RWPE2 (cell line): ENCODE measurements at places on chromosomes 4 and X.

DNA sequence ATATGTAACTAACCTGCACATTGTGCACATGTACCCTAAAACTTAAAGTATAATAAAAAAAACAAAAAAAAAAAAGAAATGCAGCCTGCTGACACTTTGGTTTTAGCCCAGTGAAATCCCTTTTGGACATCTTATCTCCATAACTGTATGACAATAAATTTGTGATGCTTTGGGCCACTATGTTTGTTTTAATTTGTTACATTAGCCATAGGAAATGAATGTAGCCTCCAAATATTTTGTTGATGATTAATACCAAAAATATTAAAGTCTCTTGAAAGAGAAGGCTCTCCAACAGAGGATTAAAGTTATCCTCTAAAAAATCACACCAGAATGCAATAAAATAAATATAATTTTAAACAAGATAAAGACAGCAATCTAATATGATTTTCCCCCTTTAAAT is 852.7 kb upstream of the SLIT2 start:
- DNase-seq: no peak

DNA sequence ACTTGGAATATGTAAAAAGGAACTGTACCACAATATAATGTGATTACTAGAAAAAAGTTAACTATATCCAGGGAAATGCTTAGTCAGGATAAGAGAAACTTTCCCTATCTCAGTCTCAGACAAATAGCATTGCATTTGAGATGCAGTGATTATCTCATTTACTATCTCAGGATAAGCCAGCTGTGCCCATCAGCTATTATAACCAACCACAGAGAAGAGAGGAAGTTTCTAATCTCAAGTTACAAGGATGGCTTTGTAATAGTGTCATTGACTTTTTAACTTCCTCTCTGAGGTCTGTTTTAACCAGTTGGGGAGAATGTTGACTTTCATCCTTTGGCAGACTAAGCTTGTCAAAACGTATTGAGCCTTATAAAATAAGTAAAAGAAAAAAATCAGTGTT is 56.5 kb downstream of the SNX25 start:
- DNase-seq: no peak

DNA sequence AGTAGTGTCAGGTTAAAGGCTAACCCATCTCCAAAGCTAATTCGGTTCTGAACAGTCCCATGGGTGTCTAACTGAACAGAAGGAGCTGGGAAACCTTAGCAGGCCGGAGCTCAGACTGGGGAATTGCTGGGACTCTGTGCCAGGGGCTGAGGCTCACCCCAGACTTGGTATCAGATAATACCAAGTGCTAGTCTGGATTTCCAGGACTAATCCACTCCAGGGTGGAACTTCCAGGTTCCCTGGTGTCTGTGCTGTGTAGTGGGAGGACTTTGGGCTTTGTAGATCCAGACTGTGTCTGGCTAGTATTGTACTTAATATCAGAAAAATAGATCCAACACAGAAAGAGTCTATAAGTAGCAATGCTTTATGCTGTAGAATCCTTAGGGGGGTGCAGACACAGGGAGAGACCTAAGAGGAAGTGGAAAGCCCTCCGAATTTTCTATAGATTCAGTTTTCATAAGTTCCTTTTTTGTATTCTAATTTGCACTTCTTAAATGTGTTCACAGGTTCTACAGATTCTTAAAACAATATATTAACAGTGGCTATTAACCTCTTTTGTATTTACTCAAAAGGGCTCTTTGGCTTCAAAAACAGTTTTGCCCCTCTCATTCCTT is 4.1 kb downstream of the ZNF827 start:
- no peak for DNase-seq

DNA sequence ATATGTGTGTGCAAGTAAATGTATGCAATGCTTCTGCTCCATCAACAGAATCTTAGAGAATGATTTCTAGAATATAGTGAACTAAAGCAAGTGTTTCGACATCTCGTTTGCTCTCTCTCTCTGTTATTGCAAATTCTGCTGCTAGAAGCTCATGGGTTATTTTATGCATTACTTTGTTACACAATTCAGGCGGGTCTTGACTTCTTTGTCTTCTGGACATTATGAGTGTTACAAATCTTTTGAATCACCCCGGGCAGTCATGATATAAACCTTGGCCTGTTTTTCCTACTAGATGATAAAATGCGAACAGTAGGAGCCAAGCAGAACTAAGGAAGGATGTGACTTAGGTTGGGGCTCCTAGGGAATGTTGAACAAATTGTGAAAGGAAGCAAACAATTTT is 166.4 kb upstream of the SFRP2 start:
- DNase-seq: no peak

- DNase-seq: no peak
These were observed 100.2 kb upstream of the USP38 start for GRCh38 chr4:143084566-143084965.

DNA sequence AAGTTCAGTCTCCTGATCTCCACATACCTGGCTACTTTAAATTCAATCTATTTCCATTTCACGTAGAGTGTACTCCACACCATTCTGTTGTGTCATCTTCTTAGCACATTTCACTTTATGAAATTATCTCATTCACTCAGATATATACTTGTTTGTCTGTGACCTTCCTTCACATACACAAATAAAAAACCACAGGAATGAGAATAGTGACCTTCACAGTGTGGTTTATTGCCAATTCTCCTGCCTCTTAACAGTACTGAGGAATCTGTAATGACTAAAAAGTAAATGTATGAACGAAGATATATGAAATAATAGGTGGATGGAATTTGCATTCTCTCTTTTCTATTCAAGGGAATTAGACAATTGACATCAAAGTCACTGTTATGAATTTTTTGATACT is 183.9 kb upstream of the PCDH7 start:
- DNase-seq: no peak

DNA sequence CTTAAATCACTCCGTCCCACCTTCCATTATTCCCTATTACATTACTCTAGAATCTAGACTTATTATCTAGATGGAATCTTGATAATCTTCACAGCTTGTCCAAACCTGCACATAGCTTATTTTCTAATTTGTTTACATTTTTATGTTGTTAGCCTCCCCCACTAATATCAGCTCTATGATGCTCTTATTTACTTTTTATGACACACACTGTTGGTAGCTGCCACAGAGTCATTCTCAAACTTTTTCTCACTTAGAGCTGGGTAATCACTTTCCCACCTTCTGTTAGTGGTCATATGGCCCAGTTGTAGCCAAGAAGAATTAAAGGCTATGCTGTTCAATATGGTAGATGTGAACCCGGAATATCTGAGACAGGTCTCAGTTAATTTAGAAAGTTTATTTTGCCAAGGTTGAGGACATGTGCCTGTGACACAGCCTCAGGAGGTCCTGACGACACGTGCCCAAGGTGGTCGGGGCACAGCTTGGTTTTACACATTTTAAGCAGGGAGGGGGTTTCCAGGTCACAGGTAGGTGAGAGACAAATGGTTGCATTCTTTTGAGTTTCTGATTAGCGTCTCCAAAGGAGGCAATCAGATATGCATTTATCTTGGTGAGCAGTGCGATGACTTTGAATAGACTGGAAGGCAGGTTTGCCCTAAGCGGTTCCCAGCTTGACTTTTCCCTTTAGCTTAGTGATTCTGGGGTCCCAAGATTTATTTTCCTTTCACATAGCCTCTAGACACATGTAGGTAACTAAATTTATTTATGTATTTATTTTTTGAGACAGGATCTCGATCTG is 7.0 kb upstream of the ADGRA3 start:
- no peak for DNase-seq

DNA sequence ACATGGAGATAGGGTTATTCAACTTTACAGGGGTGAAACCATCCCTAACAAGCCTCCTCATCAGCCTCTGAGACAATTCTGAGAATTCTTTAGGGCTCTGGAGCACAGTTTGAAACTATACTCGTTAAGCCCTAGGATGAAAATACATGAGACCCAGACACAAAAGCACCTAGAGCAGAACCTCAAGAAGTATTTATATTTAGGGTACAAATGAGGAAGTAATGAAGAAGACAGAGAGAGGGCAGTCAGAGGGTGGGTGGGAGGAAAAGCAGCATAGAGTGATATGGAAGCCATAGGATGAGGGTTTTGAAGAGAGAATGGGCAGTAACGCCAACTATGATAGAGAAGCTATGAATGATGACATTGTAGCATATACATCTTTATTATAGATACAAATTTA is 250.3 kb downstream of the DCLK2 start:
- DNase-seq: no peak

DNA sequence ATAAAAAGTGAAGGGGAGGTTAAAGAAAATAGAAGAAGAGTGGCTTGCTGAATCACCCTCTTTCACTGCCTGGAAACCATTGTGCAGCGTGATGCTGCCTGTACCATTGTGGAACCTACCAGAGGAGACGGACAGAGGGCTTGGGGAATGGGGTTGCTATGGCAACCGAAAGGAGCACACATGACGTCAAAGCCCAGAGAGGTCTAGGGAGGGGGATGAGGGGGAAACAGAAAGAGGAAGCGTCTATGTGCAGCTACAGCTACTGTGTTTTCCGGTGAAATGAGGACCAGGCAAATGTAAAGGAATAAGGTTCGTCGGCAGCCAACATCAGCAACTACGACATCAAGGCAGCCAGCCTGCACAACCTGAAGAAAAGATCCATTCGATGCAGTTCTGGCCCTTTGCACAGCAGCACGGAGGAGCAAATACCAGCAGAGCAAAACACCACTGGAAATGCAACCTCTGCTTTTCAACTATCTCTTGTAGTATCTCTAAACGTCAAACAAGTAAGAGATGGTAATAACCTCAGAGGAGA is at the start of gene MAPK10:
MAPK10 (minus strand) TSS at position 110 of the 535 bp plus-strand sequence.
- DNase-seq: no peak

GRCh38 chr4:102281171-102281839 is 64.0 kb downstream of the SLC39A8 start:
- DNase-seq: no peak

DNA sequence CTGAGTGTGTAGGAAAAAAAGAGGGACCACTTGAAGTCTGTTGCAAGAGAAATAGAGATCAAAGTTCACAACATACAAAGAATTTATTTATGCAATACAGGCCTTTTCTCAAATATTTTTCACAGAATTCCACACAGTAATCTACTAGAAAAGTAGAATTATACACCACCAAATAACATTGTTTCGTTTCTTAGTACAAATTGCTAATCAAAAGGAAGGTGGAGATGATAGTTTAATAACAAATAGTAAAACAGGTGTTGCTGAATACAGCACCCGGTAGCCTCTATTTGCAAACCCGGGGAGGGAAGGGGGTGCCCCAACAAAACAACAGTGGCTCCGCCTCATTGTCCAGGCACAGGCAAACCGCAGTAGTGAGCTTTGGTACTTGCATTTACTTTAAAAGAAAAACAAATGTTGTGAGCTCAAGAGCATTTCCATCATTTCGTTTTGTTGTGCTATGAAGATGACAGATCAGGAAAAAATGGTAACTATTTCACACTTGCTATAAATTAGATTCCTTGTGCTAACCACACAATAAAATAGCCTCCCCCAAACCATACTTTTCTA is 186.4 kb downstream of the DCLK2 start:
- DNase-seq: no peak

GRCh38 chr4:70842761-70843435 is 3.2 kb upstream of the GRSF1 start:
- no peak for DNase-seq

- DNase-seq: no peak
These were observed 129.6 kb upstream of the INTU start for GRCh38 chr4:127503111-127503510.

DNA sequence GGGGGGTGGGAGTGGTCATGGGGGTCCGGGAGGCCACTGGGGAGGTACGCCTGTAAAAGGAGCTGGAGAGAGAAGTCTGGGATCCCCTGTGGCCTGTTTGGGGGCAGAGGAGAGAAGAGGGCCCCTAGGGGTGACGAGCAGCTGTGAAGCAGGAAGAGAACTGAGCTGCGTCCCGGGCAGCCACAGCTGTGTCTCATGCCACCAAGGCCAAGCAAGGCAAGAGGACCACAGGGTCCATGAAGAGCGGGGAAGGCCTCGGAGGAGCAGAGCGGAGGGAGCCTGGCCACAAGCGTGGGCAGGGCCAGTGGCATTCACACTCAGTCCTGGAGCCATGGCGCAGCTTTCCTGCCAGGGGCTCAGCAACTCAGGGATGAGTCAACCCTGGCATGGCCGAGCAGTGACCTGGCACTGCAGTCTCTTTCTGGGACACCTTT is 13.6 kb upstream of the NAT8L start:
- DNase-seq: no peak

DNA sequence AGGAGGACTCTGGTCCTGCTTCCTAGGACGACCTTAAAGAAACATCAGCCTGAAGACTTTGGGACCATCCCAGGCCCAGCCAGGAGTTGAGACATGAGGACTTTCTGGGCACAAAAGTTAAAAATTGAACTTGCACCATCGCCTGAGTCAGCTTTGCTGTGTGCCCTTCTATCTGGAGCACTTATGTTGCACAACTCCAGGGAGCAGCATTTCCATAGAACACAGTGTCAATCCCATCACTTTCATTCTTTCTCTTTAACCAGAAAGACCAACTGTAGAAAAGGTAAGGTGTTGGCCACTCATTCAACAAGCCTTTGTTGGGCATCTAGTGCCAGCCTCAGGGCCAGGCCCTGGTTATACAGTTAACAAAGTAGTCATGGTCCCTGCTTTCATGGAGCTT is 8.6 kb upstream of the CLDN24 start:
- DNase-seq: no peak

DNA sequence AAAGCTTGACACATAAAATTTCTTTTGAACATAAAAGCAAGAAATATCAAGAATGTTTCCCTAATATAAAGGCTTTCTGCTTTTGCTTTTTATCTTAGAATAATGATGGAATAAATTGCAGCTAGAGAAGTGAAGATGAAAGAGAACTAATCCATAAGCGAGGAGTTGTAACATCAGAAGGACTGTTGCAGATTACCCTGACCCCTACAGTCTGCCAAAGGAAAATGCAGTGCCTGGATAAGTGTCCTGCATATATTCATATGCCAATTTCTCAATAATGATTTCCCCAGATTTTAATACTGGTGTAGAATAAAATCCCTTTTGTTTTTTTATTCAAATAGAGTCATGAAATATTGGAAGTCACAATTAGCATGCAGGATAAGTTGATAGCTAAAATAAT is 115.9 kb downstream of the MAGEC2 start:
- no peak for DNase-seq

- DNase-seq: no peak
These were observed 306.9 kb upstream of the SLIT2 start for GRCh38 chr4:19944806-19945205.

DNA sequence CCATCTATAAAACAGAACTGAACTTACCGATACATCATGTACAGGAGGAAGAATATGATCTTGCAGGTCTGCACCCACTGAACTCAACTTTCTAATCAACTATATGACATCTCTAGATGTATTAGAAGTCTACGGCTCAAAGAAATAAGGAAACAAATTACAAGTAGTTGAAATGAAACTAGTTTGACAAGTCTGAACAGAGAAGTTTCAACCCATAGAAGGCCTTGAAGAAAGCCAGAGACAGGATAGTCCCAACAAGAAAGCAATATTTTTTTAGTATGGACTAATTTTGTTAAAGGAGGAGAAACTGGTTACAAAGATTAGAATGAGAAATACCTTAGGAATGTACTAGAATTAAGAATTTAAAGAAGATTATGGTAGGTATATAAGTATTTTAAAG is at the start of gene TMPRSS11A:
TMPRSS11A (minus strand) TSS at position 138 of the 400 bp plus-strand sequence; CDS start at position 38, 100 bp downstream.
- no peak for DNase-seq
